ENCODE measurements at places on chromosomes 7 and 10.
A peak's percentile ranks its signal among the peaks of the same experiment; 100 is the strongest.

DNA sequence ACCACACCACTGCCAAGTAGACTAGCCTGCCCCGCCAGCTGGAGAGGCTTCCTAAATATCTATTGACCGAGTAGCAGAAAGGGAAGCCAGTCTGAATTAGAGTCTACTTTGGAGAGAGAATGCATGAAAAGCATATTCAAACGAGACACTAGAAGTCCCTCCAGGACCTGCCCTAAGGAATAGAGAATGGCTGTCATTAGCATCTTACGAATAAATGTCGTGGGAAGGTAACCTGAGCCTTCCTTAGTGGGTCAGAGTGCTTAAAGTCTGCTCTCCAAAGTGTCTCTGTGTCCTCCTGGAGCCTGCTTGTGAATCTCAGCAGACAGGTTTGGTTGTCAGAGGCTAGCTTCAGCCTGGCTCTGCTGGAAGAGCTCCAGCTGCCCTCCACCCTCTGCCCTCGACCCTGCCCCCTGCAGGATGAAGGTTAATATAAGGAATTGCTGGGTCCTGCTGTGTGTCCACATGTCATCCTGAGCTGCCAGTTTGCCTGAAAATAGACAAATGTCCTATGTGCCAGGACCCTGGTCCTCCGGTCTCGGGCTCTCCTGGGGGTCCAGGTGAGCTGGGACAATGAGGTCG, 33.4 kb downstream of the FAM241B start:
- DNase-seq, result no peak

DNA sequence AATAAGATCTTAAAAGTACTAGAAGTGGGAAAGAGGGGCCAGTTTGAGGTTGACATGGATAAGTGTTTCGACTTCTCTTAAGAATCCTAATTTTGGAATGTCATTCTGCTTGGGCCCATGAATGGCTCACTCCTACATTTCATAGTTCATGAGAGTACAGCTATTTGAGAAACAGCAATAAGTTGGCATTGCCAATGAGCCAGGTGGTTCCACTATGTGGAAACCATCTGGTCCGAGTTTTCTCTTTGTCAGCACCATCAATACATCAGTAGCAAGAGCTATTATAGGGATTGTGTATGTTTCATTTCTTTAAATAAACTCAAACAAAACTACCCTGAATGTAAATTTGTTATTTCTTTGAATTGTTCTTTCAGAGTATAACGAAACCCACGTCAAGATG, 78.1 kb upstream of the NEBL start:
- no peak for DNase-seq

GRCh38 chr7:28125431-28126409, 54.9 kb downstream of the JAZF1 start:
- no peak for DNase-seq

GRCh38 chr10:111278266-111278665, 201.4 kb downstream of the ADRA2A start:
- DNase-seq, result no peak

DNA sequence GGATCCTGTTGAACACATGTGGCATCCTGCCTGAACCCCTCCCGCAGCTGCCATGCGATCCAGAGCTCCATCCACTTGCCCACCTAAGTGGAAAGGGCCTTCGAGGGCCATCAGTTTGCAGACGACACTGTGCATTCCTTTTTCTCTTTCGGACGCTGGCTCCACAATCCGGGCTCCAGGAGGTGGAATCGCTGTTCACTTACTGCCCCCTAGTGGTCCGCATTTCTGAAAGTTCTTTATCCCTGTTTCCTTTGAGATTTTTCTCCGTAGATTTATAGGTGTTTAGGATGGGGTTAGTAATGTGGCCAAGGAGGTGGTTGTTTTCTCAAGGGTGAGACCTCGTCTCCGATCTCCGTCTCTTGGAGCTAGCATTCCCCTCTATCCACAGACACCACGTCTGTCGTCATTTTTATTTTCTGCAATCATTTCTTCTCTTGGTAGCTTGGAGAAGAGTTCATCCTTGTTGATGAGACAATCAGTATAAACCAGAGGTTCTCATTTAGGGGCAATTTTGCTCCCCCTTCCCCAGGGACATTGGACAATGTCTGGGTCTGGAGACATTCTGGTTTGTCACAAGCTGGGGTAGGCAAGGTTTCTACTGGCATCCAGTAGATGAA, 204.6 kb downstream of the ARHGAP21 start:
- DNase-seq, result peak; percentile 55

DNA sequence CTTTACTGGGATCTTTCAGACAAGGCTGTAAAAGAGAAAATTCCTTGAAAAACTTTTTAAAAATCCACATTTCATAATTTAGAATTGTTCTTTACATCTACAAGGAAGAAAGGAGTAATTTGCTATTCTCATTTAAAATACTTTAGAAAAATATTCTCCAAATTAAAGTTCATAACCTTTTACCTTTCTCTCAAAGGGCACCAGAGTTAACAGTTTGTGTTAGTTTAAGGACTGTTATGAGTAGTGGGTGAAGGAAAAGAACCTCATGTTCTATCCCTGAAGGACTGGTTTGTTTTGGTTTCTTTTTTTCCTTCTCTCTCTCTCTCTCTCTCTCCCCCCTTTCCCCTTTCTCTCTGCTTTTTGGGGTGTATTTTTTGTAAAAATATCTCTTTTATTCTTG, 4.1 kb downstream of the AGMO start:
- no peak for DNase-seq

- no peak for DNase-seq
Measured at GRCh38 chr10:114653926-114654325, 4.1 kb downstream of the ABLIM1 start.

DNA sequence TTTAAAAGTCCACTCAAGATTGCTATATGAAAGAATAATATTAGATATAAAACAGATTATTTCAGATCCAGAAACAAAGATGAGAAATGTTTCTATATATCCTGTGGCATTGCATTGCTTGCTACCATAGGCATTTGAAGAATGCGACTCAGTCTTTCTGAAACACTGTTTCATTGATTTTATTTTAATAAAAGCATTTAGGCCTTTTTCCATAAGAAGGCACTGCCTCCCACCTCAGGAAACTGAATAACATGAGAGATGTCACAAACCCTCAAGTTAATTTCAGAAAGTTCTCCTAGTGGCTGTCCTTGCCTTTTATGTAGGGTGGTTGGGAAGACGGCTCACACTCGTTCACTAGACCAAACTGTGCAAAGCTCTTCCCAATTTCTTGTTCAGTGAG, 23.3 kb downstream of the PRPS1L1 start:
- no peak for DNase-seq

- DNase-seq, result no peak
Measured at GRCh38 chr10:100707261-100707848, 38.0 kb upstream of the PAX2 start.

- no peak for DNase-seq
Measured at GRCh38 chr10:132394936-132395703, 1.9 kb upstream of the PWWP2B start.

- no peak for DNase-seq
Measured at GRCh38 chr7:99419323-99420021, 10.7 kb downstream of the BUD31 start.

- DNase-seq, result no peak
Measured at GRCh38 chr10:14810969-14811953, 26.6 kb downstream of the CDNF start.

DNA sequence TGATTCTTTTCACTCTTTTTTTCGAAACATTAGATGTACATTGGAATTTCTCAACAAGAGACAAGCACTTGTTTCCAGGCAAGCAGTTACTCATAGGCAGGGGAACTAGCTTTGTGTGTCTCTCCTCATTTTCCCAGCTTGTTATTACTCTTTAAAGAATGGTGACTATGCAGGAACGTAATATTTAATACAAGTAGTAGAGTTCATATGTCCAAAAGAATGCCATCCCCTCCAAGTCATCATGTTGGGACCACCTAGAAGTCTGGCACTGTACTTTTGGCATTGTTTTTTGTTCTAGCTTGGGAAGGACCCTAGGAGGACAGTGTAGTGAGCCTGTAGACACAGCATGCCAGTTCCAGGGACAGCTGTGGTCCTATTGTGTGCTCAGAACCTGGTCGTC, 650.7 kb downstream of the INHBA start:
- no peak for DNase-seq

DNA sequence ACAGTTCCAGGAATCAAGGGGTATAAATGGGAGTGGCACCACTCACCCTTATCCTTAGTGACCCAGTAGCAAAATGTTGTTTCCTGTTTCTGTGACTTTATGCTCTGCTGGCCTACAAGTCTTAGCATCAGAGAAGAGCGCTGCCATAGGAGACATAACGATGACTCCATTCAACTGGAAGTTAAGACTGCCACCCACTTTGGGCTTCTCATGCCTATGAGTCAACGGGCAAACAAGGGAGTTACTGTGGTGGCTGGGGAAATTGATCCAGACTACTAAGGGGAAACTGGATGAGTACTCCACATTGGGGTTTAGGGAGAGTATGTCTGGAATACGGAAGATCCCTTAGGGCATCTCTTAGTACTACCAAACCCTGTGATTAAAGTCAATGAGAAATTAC, 40.6 kb upstream of the PIK3CG start:
- no peak for DNase-seq

DNA sequence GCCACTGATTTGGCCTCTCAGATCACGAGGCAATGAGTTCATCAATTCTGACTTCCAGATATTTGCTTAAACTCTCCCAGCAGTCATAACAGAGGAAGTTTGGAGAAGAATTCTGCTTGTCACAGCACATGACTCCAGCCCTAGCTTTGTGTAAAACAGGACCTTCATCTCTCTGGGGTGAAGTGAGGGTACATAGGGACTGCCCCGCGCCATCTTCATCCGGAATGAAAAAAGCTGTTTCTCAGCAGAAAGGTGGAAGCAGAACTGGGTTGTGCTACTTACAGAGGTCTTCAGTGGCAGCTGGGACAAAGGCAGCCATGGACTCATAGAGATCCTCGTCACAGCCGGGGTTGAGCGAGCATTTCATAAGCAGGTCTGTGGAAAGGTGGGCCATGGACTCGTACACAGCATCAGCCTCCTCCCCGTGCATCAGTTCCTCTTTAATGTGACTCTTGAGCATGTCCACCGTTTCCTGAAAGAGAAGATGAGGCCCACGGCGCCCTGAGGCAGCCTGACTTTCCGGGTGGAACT, 58.4 kb upstream of the TM9SF3 start:
- no peak for DNase-seq

DNA sequence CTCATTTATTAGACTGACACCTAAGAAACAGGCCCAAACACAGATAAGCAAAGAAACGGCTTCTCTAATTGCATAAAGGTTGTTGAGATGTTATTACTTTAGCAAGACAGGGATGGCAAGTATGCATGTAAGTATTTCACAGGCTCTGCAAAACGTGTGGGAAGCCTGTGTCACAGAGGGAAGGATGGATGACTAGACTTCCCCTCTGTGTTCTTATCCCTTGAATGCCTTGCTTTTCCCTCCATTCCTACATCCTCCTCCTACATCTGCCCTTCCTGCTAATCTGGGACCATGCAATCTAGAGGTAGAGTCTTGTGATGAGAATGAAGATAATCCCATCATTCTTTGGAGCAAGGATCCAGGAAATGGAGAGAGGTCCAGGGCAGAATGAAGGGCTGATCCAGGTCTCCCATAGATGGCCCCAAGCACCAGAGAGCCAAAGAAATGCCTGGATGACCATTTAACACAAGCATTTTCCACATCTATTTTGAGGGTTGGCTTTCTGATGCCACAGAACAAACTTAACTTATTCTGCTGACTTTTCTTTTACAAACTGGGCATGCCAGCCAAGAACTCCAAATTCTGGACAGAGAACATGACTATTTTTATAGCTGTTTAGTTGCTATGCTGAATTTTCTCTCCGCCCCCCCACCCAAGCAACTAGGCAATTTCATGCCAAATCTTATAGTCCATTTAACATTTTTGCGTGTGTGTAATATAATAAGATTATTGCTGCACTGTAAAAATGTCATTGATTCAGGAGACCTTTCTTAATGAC, 48.1 kb downstream of the NRP1 start:
- no peak for DNase-seq

DNA sequence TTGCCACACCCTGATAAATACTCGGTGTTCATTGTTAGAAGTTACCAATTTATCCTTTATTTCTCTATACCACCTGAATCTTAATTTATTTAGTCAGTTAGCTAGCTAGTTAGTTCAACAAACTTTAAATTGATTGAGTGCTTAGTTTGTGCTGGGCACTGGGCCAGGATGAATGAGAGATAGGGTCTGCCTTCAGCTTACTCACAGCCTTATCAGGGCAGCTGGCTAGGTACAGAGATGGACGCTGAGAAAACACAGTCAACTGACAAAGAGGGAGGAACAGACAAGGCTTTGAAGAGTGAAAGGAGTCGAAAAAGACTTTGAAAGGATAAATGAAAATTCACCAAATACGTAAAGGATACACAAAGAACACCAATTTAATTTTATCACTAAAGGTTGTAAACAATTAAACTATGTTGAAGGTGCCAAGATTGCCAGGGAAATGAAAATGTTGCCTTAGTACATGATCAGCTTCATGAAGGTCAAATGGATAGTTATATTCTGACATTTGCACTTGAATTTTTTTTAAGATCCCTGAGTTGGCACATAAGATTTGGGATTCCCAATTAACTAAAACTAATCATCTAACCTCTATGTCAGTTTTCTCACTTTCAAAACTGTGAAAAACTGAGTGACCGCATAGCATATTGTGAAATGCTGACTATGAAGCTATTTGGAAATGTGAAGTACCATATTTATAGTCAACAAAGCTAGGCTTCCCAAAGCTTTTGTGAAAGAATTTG, 2.1 kb downstream of the CAV2 start:
- DNase-seq, result no peak

GRCh38 chr10:43399320-43400310, 9.4 kb downstream of the HNRNPF start:
- no peak for DNase-seq

- no peak for DNase-seq
Measured at GRCh38 chr10:26251925-26252324, 35.4 kb downstream of the GAD2 start.

- DNase-seq, result no peak
Measured at GRCh38 chr10:13971601-13972475, 358.9 kb downstream of the FRMD4A start.

DNA sequence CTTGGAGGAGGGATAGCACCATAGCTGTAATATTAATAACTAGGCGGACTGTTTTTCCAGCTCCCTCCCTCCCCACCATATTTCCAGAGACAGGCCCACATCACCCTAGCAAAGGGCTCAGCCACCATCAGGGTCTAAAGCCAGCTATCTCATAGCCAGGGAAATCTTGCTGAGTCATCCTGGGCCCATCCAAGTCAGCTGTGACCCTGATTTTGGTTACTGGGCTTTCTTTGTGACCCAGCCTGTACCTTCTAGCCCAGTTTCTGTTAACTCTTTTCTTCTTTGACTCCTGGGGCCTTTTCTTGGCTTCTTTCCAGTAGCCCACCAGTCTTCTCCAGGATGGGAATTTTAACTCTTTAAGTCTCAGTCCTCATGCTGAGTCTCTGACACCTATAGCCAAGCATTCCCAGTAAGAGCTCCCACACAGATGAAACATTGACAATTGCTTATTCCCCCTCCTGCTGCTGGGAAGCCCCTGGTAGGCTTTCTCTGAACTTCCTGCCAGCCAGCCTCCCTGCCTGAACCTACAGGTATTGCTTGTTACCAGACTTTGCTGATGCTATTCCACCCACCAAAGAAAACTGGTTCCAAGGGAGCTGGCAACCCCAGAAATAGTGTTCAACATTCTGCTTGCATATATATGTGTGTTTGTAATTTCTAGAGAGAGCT, 34.8 kb upstream of the ADO start:
- no peak for DNase-seq

GRCh38 chr7:151201751-151202150, 8.5 kb downstream of the H2BK1 start:
- no peak for DNase-seq

All from right lung (tissue), 10 donors.